ENCODE measurements at places on chromosomes 11 and 22.

DNA sequence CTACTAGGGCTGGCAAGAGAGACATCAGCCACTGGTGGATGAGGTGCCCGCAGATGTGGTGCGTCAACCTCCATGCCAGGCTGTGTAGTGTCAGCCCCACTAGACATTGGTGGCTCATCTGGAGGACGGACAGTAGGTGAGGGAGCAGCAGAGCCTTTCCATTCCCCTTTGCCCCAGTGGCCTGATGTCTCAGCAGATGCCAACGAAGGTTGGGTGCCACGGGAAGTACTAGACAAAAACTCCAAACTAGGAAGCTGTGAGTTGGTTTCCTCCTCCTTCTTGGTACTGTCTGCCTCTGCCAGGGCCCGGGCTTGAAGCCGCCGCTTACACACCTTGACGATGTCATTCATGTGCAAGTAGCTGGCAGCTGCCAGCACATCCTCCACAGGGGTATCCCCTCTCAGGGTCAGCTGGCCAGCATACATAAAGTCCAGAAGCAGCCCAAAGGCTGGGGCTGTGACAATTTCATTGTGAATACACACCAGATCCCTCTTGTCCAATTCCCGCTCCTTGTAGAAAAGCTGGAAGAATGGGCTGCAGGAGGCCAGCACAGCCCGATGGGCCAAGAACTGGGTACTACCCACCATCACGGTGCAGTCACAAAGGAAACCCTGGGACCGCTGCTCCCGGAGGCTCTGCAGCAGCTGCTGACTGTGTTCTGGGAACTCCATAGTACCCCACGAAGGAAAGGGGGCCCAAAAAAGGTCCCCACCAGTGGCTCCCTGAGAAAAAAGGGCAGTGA is 795 bp downstream of the ZBTB3 start:
- DNase-seq, result no peak

DNA sequence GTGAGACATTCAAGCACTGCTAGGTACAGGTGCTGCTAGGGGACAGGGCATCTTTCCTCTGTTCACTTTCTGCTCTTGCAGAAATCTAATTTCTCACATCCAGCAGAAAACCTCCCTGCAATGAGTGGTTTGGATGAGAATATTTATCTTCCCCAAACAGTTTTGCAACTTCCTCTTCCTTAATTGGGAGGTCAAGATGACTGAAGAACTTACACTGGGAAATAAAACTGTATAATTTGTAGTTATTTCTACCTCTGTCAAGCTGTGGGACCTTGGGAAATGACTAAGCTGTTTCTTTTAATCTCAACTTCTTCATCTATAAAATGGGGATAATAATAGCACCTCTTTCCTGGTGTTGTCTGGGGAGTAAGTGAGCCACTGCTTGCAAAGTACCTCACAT is 69.8 kb downstream of the PRR5L start:
- no peak for DNase-seq

DNA sequence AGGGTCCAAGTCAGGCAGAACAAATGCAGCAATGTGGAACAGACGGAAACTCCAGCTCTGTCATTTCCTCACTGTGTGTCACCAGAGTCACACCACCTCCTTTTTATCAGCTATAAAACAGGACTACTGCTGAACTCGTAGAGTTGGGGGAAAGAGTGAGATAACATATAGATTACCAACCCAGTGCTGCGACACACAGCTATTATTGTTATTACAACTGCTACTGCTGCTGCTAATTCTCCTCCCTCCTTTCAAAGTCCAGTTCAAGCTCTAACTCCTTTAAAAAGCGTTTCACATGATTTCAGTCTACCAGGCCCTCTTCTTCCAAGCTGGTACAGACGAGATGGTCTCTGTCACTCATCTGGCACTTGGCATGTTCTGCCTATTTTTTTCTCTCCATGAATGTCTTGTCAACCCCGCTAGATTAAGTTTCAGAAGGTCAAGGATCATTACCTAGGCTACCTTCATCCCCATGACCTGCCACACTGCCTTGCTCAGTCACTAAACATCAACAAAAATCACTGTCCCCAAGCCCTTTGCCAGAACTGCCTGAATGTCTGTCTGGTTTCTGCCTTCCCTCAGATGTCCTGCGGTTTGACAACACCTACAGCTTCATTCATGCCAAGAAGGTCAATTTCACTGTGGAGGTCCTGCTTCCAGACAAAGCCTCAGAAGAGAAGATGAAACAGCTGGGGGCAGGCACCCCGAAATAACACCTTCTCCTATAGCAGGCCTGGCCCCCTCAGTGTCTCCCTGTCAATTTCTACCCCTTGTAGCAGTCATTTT is 3.7 kb upstream of the MTFP1 start:
- DNase-seq, result no peak

GRCh38 chr11:76103460-76103859 is 102.8 kb downstream of the WNT11 start:
- no peak for DNase-seq

- no peak for DNase-seq
Measured at GRCh38 chr11:132639986-132640385, 892.3 kb downstream of the OPCML start.

GRCh38 chr22:26031641-26032040 is 137.6 kb upstream of the SEZ6L start:
- DNase-seq, result no peak

- DNase-seq, result peak; percentile 32
Measured at GRCh38 chr11:101436511-101437142, 147.2 kb downstream of the TRPC6 start.

DNA sequence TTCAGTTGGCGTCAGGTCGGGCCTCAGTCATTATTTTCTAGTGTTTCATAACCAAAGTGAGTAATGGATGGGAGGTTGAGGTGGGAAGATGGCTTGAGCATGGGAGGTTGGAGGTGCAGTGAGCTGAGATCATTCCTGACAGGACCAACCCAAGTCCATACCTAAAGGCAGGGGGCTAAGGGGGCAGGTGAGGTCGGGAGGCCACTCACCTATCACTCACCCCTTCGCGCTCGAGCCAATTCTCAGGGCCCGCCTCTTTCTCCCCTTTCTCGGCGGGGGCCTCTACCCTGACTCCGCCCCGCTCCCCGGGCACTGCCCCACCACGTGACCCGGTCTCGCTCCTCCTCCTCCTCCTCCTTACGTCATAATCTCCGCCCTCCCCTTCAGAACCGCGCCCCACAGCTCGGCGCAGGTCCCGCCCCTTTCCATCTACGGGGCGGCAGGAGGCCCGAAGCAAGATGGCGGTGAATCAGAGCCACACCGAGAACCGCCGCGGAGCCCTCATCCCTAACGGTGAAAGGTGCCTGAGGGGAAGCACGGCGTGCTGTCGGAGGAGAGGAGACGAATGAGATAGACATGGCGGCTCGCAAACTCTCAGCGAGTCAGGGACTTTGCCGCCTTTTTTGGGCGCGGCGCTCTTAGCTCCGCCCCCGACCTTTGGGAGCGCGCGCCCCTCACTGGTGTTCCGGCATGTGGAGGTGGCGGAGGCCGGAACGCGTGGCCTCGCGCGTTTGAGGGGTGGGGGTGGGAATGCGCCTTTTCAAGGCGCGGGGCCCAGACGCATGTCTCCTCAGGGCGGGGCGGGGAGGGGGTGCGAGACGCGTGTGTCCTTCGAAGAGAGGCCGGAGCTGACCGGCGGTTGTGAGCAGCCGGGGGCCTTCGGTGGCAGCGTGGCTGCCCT is at the start of gene WBP2NL:
Gene WBP2NL (plus strand): TSS at position 428 of the 901 bp plus-strand sequence. CDS start 31 bp downstream, at position 459.
- peak; percentile 74 for DNase-seq

- no peak for DNase-seq
Measured at GRCh38 chr11:66700742-66701141, 23.1 kb upstream of the RBM4B start.

- DNase-seq, result no peak
Measured at GRCh38 chr11:105799728-105800462, 190.0 kb downstream of the GRIA4 start.

GRCh38 chr11:123760894-123761293 is 6.6 kb upstream of the OR6X1 start:
- DNase-seq, result no peak

GRCh38 chr11:14906993-14907392 is 15.0 kb upstream of the CYP2R1 start:
- DNase-seq, result no peak
